Activated naive CD4-positive, alpha-beta T cell treated with anti-CD3 and anti-CD28 coated beads, Interleukin-2, amount 50 U/mL, for 72 hours (primary cell): ENCODE measurements at places on chromosomes 3 and 15. TPM values are rescaled to one million over a fixed set of nuclear protein-coding genes. Genes with fewer than 3 reads are reported as not detected.

DNA sequence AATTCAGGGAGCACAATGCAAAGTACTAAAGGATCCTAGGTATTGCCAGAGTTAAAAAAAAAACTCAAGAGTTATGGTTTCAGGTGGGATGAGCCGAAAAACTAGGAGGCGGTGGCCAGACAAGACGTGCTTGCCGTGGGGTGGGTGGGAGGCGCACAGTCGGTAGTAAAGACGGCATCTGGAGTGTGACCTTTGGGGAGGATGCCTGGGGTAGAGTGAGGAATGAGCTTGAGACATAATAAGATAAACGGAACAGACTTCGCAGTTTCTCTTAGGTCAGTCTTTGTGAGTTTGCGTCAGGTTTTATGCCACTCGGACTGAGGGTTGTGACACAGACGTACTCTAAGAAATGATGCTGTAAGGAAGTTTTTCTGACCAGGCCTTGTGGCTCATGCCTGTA lies 139.6 kb downstream of the LRRK1 start:
- no peak for DNase-seq

- DNase-seq = no peak
Observed at GRCh38 chr15:52069559-52069958, 43.0 kb downstream of the BCL2L10 start.

DNA sequence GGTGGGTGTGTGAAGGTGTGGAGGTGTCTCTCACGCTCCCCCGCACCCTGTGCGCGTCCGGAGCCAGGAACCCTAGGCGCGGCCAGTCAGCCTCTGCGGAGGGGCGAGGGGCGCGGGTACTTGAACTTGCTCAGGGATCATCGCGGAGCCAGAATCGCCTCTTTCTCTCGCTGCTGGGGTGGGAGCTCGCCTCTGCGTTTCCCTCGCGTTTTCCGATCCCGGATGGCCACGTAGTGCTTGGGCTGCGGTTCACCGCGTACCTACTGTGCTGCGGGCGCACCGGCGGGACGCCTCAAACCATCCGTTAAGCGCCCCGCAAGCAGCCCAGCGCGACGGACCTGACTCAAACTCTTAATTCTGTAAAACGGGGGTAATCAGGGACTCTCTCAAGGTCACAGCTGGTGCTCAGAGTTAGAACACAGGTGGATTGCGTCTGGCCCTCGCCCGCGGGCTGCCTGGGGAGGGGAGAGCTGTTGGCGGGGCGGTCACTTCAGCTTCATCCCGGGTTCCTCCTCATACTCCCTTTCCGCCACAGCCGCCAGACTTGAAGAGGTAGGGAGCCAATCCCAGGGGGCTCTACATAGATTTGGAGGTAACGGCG lies 686 bp downstream of the MYRIP start:
- DNase-seq = no peak

GRCh38 chr3:134059035-134059601 lies 29.4 kb upstream of the SLCO2A1 start:
- DNase-seq = no peak

DNA sequence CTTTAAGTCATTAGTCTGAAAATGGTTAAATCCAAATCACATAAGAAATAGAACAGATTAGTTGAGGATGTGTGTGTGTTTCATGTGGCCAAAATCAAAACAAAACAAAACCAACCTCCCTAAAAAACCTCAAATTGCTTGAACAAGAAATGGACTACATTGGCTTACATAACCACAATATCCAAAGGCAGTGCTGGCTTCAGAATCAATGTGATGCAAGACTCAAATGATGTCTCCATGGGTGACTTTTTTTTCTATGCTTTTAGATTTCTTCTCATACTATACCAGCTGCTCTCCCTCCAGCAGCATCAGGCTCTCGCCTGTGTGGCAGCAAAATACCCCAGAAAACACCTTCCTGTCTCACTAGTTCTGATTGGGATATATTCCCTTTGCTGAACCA lies 36.0 kb upstream of the CMTM8 start:
- DNase-seq = no peak

DNA sequence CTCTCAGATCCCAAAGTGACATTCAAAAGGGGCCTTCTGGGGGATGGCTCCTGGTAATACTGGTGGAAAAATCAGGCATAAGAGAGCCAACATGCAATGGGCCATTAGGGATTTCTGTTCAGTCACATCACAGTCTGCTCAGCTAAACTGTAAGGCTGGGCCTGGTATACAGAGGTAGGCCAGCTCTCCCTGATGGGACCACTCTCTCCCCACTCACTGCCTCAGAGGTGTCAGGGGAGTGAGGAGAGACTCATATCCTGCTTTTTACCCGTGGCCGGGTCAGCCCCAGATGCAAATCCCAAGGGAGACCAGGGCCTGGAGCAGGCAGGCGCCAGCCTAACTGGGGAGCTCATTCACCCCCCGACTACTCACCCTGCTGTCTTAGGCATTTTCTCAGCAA lies 48.1 kb upstream of the TPM1 start:
- DNase-seq = no peak

Gene MELTF
- total RNA-seq = 11.4 TPM

GRCh38 chr3:71997066-71997653 lies 212.2 kb upstream of the PROK2 start:
- no peak for DNase-seq

Gene ATR
- 33.1 TPM for total RNA-seq

DNA sequence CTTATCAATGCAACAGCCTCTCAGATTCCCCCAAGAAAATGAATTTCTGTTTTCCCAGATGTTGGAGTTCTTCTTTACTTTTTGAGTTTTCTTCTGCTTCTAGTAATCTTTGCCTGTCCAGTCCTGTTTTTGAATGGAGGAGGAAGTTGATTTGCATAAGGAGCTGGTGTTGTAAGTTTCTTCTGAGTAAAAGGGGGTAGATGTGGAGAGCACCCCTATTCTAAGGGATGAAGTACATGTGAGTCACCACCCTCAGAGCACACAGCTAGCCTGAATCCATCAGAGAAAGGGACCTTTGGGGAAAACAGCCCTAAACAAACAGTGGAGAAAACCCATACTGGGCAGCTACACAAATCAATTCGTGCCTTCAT lies 34.5 kb downstream of the ACAA1 start:
- no peak for DNase-seq
